ENCODE measurements at places on chromosomes 3 and 15. TPM values are rescaled to one million over a fixed set of nuclear protein-coding genes. Genes with fewer than 3 reads are reported as not detected.

GRCh38 chr3:118055381-118055780 lies 979.3 kb downstream of the IGSF11 start:
- DNase-seq = no peak

SIAH2 gene
- 45.3 TPM for total RNA-seq

SLC2A2 gene
- not detected for total RNA-seq

CAMP gene
- total RNA-seq = 8.7 TPM

PLIN1 gene
- total RNA-seq = 835 TPM

DNA sequence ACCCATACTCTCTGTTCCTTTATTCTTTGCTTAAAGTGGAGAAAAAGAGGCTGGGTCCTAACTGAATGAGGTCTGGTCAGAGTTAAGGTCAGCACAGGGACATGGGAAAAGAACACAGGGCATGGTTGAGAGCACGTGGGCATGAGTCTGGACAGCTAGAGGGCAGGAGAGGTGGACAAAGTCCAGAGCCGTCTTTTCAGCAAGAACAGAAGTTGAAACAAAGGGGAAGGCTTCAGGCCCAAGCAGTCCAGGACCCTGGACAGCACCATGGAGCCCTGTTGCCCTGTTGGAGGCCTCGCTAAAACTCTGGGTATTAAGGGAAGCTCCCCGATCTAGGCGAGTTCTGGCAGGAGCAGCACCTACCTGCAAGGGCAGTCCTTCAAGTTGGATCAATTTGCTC lies 50.7 kb downstream of the XYLB start:
- no peak for DNase-seq

- DNase-seq = no peak
These were observed 31.4 kb downstream of the COMMD2 start for GRCh38 chr3:149720918-149721317.

- no peak for DNase-seq
These were observed 3.0 kb upstream of the SHC4 start for GRCh38 chr15:48966595-48967301.

- DNase-seq = no peak
These were observed 790 bp upstream of the SRGAP3 start for GRCh38 chr3:9250236-9250635.

MUC20 gene
- 5.0 TPM for total RNA-seq

GRCh38 chr15:82950746-82951370 lies 1.7 kb downstream of the HOMER2 start:
- no peak for DNase-seq

DNA sequence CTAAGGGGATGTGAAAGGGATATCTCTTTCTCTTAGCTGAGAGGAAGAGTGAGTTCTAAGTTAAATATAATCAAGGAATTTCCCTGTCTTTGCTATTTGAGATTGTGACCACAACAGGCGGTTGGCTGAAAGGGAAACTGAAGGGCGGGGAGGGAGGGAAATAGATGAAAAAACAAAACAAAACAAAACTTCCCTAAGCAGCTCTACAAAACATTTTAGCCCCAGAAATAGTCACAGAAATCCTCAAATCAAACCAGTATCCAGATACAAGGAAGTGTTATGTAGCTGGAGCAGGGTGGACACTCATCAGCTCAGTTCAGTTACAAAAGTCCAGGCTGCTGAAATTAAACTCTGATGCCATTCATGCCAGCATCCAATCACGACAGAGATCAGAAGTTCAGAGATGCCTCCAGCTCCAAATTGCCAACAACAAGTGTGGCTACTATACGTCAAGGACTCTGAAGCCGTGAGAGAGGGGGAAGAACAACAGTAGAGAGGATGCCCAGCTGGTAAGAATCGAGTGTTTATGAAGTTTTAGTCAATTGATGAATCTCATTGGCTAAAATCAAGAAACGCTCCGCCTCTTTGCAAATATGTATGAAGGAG lies 319 bp upstream of the TP63 start:
- DNase-seq = no peak

DNA sequence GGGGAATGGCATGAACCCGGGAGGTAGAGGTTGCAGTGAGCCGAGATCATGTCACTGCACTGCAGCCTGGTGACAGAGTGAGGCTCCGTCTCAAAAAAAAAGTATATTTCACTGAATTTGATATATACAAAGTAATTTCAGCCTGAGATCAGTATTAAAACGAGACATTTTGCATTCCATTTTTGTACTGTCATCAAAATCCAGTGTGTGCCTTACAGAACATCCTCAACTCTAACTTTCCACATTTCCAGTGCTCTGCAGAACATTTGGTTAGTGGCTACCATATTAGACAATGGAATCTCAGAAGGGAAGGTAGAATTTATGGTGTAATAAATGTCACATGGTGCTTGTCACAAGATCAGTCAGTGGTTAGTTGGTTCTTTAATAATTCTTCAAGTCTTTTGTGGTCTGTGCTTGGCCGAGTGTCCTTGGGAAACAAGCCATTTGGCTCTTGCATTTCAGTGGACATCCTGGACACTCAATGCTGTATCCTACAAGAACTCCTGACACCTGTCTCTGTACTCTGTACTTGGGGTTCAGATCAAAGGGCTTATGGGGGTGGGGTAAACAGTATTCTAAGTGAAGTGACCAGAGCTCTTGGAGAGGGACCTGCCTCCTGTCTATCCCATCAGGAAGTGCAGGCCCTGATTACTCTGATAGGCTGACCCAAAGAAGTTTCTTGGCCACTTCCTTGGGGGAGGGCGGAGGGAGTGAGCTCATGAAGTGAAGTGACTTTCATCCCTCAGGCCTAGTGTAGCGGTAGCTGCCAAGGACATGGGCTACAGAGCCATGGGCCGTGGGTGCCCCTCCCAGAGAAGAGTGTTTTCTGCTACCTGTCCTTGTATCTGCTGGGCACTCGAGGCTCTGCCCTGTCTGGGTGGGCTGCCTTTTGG lies 3.7 kb downstream of the ACVR2B start:
- no peak for DNase-seq

DNA sequence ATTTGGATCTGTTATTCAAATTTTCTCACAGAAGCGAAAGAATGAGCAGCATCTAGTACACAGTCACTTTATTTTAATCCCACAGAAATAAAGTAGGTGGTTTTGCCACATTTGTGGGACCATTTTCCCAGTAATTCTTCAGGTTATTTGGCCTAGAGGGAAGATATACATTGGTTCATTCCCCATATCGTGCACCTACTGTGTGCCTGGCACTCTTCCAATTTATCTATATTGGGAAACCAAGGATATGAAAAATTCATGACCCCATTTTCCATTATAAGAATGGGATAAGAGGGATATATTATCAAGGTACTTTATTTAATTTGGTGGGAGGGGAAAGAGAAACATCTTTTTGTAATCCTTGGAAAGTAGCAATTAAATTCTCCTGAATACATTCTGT lies 35.1 kb downstream of the TRIP4 start:
- DNase-seq = no peak

GRCh38 chr3:32340611-32341365 lies 50.9 kb upstream of the CMTM7 start:
- DNase-seq = no peak

CTNNB1 gene
- 495 TPM for total RNA-seq

GRCh38 chr15:36497901-36498300 lies 81.5 kb upstream of the CDIN1 start:
- DNase-seq = no peak

WDR93 gene
- total RNA-seq = 1.1 TPM

- DNase-seq = no peak
These were observed 40.9 kb upstream of the IDH2 start for GRCh38 chr15:90143166-90143655.

DNA sequence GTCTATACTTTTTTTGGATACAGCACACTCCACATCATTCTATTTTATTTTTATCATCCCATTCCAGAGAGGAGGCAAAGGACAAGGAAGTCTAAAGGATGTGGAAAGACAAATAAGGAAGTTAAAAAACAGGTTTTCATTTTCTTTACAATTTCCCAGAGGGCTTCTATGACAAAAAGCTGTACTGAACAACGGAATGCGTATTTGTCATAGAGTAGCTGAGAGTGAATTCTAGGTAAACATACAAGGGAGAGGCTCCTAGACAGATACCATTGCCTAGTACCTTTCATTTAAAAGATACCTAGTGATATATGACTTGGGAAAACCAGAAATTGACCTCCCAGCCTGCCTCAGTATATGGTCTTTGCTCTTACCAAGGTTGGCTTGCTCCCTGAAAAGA lies 341.7 kb downstream of the FHIT start:
- DNase-seq = no peak

DNA sequence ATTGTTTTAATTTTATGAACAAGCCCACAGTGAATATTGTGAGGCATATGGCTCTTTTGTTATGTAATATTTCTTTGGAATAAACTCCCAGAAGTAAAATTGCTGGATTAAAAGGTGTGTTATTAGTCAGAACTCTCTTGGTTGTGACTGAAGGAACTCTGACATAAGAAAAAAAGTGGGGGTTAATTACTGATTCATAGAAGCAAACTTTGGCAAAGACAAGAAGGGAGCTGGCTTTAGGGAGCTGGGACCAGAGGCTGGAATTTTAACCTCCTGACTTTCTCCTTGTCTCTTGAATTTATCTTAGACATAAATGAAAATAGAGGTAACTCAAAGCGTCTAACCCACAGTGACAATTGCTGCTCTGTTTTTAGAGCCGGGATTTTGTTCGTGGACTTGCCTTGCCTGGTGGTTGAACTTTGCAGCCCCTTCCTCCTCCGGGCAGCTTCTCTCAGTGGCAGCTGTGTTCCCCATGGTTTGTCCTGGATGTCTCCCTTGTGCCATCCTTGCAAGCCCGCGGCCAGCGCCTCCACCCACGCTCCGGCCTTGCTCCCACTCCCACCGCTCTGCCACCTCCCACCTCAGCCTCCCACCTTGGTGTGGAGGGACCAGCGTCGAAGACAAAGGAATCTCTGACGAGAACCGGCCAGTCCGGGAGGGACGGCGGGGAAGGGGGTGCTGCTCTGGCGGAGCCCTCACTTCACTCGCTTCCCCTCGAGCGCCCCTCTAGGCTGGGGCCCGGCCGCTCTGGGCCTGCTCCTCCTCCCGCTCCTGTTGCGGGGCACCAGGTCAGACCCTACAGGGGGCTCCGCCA lies 28.0 kb downstream of the ARHGAP31 start:
- no peak for DNase-seq

All from omental fat pad (tissue), 4 donors.